ENCODE measurements at places on chromosomes 2 and 18.

DNA sequence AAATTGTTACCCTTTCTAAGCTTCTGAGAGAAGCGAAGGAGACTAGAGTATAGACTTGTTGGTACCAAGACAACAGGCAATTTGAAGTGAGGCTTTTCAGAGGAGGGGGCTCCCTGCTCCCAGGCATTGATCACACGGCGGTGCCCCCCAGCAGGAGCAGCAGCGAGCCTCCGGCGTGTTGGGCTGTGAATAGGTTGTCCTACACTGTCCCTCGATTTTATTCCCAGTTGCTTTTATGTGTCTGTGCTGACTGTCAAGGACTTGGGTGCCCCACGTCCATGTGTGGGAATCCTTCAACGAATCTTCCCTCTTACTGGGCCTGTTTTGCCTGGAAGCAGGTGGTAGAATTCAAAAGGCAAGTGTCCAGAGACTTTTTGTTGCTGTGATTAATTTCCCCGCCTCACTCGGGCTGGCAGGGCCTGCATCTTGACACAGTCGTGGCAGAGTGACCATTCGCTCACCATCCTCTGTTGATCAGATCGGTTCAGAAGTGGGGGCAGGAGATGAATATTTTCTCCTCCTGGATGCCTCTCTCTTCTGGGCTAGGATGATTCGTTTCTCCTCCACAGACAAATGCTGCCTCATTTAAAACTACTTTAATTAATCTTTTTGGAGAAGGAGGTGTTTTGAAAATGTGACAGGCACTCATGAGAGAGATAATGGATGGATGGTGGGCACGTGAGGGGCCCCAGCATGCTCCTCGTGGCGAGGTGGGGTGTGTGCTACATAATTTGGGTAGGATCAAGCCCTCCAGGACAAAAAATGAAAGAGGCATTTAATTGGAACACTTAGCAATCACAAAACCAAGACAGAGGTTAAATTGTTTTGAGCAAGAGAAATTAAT lies 77.6 kb downstream of the SMIM21 start:
- DNase-seq: no peak

GRCh38 chr2:117982376-117983033 lies 31.4 kb downstream of the CCDC93 start:
- DNase-seq: no peak

GRCh38 chr18:79856119-79857007 lies 58.6 kb downstream of the KCNG2 start:
- peak; percentile 25 for DNase-seq

- no peak for DNase-seq
Measured at GRCh38 chr2:232485348-232485756, 2.3 kb downstream of the ECEL1 start.

DNA sequence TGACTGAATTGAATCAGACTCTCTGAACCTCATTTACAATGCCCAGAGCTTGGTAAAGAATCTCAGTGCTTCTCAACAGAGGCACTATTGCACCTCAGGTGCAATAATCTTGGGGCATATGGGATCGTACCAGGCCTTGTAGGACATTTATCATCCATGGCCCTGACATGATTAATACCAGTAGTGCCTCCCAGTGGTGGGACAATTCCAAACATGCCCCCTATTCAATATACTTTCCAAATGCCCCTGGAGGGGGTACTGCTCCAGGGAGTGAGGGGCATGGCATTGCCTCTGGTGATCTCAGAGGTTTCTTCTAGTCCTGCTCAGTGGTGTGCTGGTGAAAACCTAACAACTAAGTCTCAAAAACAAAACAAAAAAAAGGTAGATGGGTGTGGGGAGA lies 174.9 kb upstream of the SMAD2 start:
- no peak for DNase-seq

DNA sequence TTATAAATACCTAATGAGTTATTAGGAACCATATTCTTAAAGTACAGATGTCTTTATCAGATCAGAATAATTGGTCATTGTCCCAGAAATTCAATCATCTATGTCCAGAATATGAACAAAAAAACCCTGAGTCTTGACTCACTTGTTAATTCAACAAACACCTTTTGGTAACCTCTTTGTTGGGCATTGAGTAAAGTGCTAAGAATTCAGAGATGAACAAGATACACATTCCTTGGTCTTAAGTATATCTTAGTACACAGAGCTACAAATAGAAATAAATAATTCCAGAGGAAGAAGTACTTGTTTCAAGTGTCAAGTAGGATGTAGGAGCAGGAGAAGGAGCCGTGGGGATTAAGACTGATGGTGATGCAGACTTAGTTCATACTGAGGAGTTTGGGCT lies 798.1 kb downstream of the CPS1 start:
- DNase-seq: no peak
